ENCODE measurements at places on chromosomes 12 and 14. TPM values are rescaled to one million over a fixed set of nuclear protein-coding genes. Genes with fewer than 3 reads are reported as not detected.

Gene PRKCH
- 304 TPM for total RNA-seq

Gene TAS2R42
- not detected for total RNA-seq

Gene SUPT16H
- 130 TPM for total RNA-seq

Gene MYO1H
- not detected for total RNA-seq

Gene RPS6KL1
- total RNA-seq: 2.5 TPM

Gene FAM90A1
- total RNA-seq: 0.14 TPM

Gene CAPZA3
- not detected for total RNA-seq

DNA sequence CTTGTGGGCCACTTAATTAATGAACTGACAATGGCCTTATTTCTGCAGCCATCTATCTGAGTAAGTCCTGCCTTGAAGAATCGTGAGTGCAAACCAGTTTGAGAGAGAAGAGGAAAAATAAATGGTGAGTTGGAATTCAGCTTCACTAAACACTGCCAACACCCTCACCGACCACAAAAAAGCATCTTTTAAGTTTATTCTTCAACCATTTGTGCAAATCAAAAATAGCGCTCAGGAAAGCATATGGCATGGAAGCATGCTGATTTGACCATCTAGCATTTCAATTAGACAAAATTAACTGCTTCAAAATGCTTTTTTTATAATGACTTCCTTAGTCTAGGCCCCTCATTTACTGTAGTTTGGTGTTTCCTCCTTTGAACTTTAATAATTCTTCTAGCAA, 294.0 kb downstream of the PPFIA2 start:
- no peak overlapping the region for H3K4me3 ChIP-seq
- no peaks in the 10 kb centered on the region for H3K27me3 ChIP-seq
- H3K36me3 ChIP-seq: no peaks in the 10 kb centered on the region

- peaks cover 48% of the 10 kb centered on the region for H3K27me3 ChIP-seq
- no peaks in the 10 kb centered on the region for H3K36me3 ChIP-seq
- H3K27ac ChIP-seq: no peak overlapping the region
Observed at GRCh38 chr12:57130941-57131340, 2.7 kb downstream of the LRP1 start.

- no peak for DNase-seq
- no peak overlapping the region for H3K4me3 ChIP-seq
- H3K36me3 ChIP-seq: no peaks in the 10 kb centered on the region
- no peaks in the 10 kb centered on the region for H3K27me3 ChIP-seq
Observed at GRCh38 chr12:98470469-98471082, 44.8 kb upstream of the TMPO start.

DNA sequence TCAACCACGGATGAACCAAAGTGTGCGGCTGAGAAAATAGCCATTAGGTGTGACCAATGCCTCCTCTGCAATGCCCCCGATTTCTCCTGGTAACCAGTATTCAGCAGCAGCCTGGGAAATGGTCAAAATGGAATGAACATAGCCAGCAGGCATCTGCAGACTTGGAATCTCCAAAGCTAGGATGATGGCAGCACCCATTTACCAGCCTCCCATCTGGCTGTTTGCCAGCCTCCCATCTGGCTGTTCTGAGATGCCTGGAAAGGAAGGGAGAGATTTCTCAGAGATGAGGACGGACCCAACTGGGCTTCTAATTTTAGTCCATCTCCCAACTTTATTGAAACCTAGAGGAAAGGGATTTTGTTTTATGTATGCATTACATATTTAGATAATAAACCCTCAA, 16.2 kb downstream of the CLMN start:
- H3K4me1 ChIP-seq: peaks cover 5% of the 10 kb centered on the region
- H3K27ac ChIP-seq: no peak overlapping the region
- peaks cover 33% of the 10 kb centered on the region for H3K27me3 ChIP-seq
- DNase-seq: no peak
- H3K36me3 ChIP-seq: no peaks in the 10 kb centered on the region

GRCh38 chr12:88955531-88955930, 375.3 kb upstream of the KITLG start:
- H3K36me3 ChIP-seq: no peaks in the 10 kb centered on the region
- H3K4me1 ChIP-seq: no peaks in the 10 kb centered on the region
- H3K4me3 ChIP-seq: no peak overlapping the region
- no peak for DNase-seq
- no peak overlapping the region for H3K27ac ChIP-seq

DNA sequence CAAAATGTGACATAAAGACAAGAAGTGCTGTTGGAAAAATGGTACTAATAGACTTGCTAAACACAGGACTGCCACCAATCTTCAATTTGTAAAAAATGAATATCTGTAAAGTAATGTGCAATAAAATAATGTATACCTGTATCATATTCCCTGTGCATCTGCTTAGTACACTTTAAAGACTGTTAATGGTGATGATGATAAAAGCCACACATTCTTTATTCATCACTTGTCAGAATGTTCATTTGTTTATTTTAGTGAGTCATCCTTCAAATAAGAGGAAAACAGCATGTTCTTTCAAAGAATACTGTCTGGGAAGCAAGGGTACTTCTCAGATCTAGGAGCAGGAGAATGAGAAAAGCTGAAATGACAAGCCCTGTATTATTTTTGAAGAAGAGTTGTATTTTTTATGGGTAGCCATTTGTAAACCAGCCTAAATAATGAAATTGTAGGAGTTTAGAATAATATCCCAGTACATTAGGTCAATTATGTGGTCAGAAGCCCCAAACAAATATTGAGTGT, 78.3 kb upstream of the PSMA6 start:
- no peaks in the 10 kb centered on the region for H3K27me3 ChIP-seq
- H3K27ac ChIP-seq: no peak overlapping the region
- no peak for DNase-seq
- H3K36me3 ChIP-seq: peaks cover 3% of the 10 kb centered on the region

DNA sequence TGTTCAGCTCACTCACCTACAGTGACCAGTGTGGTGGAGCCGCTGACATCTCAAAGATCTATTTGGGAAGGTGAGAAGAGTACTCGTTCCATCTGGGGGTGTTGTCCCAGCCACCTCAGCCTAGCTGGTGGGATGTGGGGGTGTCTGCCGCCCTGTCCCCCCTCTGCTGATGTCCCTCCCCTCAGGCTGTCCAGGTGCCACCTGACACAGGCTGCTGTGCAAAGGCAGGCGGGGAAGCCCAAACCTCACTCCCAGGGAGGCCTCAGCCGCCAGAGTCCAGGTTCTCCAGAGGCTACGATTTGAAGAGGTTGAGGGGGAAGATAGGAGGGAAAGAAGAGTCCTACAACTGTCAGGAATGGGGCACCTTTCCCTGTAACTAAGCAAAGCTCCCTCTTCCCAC, 51.3 kb upstream of the FKBP4 start:
- peak; percentile 27 for DNase-seq
- no peak overlapping the region for H3K27ac ChIP-seq
- no peak overlapping the region for H3K4me3 ChIP-seq

DNA sequence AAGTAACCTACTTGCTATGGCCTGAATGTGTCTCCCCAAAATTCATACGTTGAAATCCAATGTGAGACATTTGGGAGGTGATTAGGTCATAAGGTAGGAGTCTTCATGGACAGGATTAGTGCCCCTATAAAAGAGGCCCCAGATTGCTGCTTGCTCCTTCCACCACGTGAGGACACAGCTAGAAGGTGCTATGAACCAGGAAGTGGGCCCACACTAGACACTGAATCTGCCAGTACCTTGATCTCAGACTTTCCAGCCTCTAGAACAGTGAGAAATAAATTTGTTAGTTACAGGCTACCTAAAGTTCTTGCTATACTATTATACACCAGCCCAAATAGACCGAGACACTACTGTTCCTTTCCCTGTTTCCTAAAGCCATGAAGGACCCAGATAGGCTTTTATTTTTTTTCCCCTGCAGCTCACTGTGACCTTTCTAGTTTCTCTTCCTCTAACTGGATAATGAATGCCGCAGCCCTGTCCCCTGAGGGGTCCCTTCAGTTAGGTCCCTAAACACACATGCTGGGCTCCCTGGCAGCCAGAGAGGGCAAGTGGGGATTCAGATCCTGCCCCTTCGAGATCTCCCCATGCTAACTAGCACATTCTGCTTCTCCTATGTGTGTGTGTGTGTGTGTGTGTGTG, 19.3 kb downstream of the SLC25A3 start:
- no peak overlapping the region for H3K4me3 ChIP-seq
- DNase-seq: no peak
- peak overlapping the region; percentile 79 for H3K27ac ChIP-seq

DNA sequence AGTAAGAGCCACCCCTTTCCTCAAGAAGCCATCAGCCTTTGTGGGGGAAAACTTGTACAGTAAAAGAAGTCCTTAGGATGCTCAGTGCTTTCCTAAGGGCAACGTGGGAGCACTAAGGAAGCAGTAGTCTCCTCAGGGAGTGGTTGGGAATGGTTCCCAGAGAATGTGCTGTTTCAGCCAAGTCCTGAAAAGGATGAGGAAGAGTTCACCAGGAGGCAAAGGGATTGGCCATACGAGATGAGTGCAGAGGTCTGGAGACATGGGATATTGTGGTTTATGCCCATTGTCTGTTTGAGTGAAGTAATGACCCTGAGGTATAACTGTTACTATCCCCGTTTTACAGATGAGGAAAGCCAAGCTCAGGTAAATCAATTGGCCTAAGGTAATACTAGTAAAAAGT, 86.0 kb upstream of the ATF1 start:
- no peaks in the 10 kb centered on the region for H3K27me3 ChIP-seq
- peaks cover 14% of the 10 kb centered on the region for H3K36me3 ChIP-seq
- no peak for DNase-seq
- no peak overlapping the region for H3K4me3 ChIP-seq
- peaks cover 2% of the 10 kb centered on the region for H3K4me1 ChIP-seq

DNA sequence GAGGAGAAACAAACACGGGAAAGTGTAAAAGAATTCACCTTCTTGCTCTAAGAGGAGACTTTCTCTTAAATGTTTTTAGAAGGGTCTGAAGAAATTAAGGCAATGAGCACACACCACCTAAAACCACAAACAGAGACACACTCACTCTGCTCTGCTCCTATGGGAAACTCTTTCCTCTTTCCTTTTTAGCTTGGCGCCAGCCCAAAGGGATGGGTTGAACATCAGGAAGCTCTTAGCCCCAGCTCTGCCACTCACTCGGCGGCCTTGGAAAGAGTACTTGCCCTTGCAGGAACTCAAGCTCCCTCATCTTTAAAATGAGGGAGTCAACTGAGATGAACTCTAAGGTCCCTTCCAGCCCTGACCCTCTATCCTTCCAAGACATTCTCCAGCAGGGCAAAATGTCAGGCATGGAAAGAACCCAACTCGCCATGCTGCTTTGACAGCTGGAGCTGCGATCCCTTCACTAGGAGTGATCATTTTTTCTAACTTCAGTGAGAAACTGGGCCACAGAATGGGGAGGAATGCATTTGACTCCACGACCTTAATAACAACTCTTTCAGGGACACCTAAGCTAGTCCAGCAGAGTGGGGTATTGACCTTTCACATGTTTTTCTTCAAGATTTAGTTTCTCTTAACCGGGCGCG, 980 bp upstream of the RNASE8 start:
- peaks cover 10% of the 10 kb centered on the region for H3K4me1 ChIP-seq
- H3K27me3 ChIP-seq: peaks cover 18% of the 10 kb centered on the region
- no peak for DNase-seq
- H3K4me3 ChIP-seq: no peak overlapping the region
- no peaks in the 10 kb centered on the region for H3K36me3 ChIP-seq

GRCh38 chr12:116887897-116888296, 6.7 kb upstream of the HRK start:
- peaks cover 49% of the 10 kb centered on the region for H3K27me3 ChIP-seq
- H3K27ac ChIP-seq: no peak overlapping the region

DNA sequence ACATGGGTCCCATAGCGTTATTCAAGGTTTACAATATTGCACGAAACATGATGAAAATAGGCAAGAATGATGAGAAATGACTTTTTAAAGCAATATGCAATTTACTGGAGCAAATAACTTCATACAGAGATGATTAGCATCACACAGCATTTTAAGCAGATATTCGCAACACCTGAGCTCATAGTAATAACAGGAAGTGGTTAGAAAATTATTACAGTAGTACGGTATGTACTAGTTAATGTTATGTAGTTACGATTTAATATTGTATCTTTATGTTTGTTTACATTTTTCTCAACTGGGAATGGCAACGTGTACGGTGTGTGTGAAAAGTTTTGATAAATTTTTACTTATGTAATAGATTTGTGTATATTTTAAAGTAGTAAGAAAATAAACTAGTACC, 102.6 kb downstream of the OSBPL8 start:
- no peak overlapping the region for H3K27ac ChIP-seq
- peaks cover 4% of the 10 kb centered on the region for H3K36me3 ChIP-seq
- H3K4me3 ChIP-seq: no peak overlapping the region
- no peaks in the 10 kb centered on the region for H3K27me3 ChIP-seq
- no peak for DNase-seq
- peaks cover 9% of the 10 kb centered on the region for H3K4me1 ChIP-seq

DNA sequence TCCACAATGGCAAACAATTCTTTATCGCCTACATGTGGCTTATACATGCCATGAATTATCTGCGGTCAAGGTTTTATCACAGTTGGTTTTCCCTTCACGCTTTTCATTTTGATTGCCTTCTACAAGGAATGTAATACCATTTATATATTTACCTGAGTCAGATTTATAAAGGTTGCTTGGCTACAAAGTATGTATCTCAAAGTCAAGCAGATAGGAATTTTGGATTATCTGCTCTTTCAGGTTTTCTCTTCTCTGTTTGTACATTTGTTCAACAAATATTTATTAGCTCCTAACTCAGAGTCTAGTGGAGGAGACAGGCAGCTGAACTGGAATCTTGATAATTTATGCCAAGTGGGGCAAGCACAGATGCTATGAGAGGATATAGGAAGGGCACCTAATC, 28.5 kb upstream of the CISTR start:
- no peaks in the 10 kb centered on the region for H3K36me3 ChIP-seq
- H3K4me1 ChIP-seq: no peaks in the 10 kb centered on the region
- DNase-seq: no peak

DNA sequence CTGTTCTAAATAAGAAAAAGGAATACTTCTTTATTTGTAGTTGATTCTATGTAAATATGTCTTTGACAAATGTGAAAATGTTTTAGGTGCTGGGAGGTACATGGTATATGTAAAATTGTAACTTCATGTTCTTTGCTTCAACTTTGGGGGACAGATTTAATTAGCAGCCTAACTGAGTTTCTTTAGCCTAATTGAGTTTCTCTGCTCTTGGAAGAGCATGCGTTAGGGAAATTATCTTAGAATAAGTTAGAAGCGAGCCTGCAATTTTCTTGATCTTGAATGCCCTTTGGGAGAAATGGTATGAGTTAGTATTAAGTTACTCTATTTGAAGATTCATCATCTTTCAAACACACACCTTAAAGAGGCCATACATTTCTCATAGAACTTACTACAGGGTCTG, 194.3 kb downstream of the AEBP2 start:
- H3K4me1 ChIP-seq: no peaks in the 10 kb centered on the region
- H3K36me3 ChIP-seq: no peaks in the 10 kb centered on the region
- no peak overlapping the region for H3K4me3 ChIP-seq
- no peak for DNase-seq
- H3K27me3 ChIP-seq: no peaks in the 10 kb centered on the region

DNA sequence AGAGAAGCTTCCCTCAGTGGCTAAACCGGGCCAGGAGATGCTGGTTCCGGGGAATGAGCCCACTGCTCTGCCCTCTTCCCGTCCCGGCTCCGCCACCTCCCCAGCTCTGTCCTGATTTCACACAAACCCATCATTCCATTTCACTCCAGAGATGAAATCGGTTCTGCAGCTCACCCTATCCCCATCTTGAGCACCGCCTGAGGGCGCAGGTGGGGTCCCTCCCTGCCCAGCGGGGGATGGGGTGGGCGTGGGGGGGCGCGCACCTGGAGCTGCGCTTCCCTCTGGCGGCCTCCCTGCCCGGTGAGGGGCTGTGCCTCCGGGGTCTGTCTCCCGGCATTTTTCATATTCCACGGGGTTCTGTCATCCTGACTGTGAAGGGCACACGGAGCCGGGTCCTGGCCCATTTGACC, 44.7 kb downstream of the NOC4L start:
- H3K27ac ChIP-seq: peak overlapping the region; percentile 71
- H3K36me3 ChIP-seq: peaks cover 1% of the 10 kb centered on the region
- H3K27me3 ChIP-seq: peaks cover 13% of the 10 kb centered on the region
- peaks cover 41% of the 10 kb centered on the region for H3K4me1 ChIP-seq
- peak overlapping the region; percentile 83 for H3K4me3 ChIP-seq

All from activated CD8-positive, alpha-beta memory T cell treated with anti-CD3 and anti-CD28 coated beads, Interleukin-2, amount 10 ng/mL, durations not matched to agents 7 days and 5 days (primary cell).